ENCODE measurements at places on chromosomes 12 and 14.

DNA sequence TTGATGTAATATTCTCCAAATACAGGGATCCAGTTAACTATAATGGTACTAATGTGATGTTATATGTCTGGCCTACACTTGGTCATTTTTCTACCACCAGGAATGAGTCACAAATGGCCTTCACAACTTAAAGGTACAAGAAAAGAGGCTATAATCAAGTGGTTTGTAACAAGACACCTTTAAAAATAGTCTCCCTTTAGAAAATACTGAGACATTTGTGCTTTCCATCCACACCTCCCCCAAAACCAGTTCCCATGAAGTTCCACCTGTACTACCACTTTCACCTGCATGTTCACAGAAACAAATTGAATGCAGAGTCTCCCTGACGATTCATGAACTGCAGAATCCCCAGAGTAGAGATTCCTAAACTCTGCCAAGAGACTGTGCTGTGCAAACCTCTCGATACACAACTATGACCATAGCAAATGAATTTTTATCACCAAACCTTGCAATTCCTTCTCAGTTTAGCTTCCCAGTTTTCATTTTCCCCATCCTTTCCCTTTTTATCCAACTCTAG is 6.0 kb downstream of the BTG1 start:
- no peak for DNase-seq

DNA sequence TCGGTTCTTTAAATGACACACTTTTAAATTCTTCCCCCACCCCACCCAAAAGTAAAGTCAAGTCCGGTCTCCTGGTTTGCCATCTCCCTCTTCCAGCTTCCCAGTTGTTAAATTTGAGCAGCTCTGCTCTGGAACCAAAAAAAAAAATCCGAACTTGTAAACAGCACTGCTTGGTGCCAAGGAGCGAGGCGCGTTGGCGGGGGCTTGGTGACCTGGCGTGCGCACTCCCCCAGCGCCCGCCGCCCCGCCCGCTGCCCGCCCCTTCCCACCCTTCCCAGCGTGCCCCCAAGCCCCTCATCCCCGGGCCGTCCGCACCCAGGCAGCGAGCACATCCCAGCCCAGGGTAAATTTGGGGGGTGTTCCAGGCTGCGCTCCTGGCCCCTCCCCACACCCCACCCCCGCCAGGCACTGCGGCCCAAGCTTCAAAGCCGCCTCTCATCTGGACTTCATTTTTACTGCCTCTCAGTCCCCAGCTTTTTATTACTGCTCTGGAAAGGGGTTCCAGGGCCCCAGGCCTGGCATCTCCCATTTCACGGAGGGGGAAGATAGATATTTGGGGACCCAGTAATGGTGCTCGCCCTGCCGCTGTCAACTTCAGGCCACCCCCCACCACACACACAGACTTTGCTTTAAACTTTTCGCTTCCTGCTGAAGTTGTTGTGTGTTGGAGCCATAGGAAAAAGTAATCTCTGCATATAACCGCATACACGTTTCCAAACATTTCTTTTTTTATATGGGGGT is 11.7 kb upstream of the ITGB7 start:
- DNase-seq = no peak

- no peak for DNase-seq
Observed at GRCh38 chr14:54562334-54562733, 4.6 kb upstream of the SAMD4A start.

DNA sequence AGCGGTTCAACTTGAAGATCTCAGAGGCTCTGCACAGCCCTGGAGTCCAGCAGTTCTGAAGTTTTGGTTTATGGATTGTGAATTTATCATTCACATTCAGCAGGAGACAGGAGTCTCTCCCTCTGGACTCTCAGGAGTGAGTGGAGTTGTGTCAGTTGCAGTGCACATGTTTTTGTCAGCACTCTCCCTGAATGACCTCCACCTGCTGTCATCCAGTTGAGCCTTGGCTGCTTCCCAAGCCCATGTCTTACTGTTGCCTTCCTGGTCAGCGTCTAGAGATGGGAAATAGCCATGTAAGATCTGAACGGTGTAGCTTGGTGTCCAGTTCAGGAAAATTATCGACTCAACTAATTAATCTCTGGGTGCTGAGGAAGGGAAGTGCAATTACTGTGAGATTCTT is 133.2 kb downstream of the PRKCH start:
- no peak for DNase-seq

GRCh38 chr14:71117839-71118743 is 210.8 kb downstream of the PCNX1 start:
- DNase-seq = no peak

- no peak for DNase-seq
Observed at GRCh38 chr14:99792551-99793212, 531 bp upstream of the EML1 start.

GRCh38 chr14:41608681-41609390 is 2.2 kb downstream of the LRFN5 start:
- no peak for DNase-seq

DNA sequence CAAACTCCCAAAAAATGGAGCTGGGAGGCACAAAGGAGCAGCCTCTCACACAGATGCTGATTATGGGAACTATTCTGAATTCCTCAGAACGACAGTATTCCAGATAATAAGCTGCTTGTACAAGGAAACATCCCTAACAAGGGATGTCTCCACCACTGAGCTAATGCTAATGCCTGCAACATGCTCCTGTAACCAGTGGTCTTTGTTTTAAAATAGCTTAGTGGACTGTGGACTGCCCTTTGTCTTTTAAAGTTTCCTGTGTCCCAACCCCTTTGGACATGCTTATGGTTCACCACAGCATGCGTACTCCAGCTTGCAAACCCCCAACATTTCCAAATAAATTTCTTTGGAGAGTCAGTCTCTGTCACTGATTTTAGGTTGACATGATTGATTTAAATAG is 16.4 kb upstream of the PITPNM2 start:
- no peak for DNase-seq

- no peak for DNase-seq
Observed at GRCh38 chr14:89576145-89576927, 159.3 kb upstream of the FOXN3 start.

Measured in NCI-H774 (cell line).